ENCODE measurements at places on chromosomes 12 and 14.

DNA sequence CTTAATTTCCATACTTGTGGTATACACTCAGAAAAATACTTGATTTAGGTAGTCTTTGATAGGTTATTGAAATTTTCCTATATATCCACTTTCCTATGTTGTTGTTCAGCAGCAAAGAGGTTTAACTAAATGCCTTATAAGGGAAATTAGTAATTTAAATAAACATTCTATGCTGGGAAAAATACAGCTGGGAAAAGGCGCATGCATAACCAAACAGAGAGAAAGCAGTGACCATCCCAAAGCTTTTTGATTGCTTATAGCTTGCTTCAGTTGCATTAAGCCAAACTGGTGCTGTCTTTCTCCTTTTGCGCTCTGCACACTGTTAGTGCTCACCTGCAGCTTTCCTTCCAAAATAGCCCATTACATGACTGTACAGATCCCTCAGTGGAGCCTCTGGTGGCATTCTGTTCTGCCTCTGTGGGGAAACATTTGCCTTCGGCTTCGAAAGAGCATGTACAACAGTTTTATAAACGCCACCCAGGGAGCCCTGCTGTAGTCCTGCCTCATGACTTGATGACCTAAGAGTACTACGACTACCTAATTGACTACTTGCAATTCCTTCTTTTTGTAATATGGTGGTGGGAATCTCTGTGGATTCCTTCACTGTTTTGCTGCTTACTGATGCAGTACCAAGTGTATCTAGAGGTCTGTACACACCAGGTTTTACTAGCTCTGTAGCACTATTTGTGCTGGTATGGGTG lies 120.8 kb downstream of the RALGAPA1 start:
- DNase-seq = no peak

- no peak for DNase-seq
Measured at GRCh38 chr12:52247622-52248540, 14.8 kb downstream of the KRT7 start.

DNA sequence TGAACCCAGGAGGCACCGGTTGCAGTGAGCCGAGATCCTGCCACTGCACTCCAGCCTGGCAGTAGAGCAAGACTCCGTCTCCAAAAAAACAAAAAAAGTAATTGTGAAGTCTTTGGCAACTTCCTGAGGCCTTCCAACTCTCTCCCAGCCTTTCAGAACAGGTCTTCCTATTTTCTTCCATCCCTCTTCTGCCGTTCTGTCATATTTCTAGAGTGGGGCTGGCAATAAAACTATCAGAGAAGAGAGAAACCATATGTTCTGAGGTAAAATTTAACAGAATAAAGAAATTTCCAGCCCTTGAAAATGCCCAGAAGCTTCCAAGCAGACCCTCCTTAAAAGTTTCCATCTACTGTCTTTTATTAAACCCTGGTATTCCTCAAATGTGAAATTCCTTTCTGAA lies 100.4 kb downstream of the HMGA2 start:
- no peak for DNase-seq

- DNase-seq = peak; percentile 54
Measured at GRCh38 chr14:36383767-36384431, 63.5 kb upstream of the MBIP start.

GRCh38 chr12:130286741-130287440 lies 50.8 kb upstream of the PIWIL1 start:
- no peak for DNase-seq

- DNase-seq = peak; percentile 67
Measured at GRCh38 chr14:78075555-78076277, 94.5 kb upstream of the NRXN3 start.

- DNase-seq = no peak
Measured at GRCh38 chr12:71456316-71456715, 16.7 kb downstream of the LGR5 start.

All from sciatic nerve (tissue), 2 donors.